ENCODE measurements at places on chromosomes 5 and 9. TPM values are rescaled to one million over a fixed set of nuclear protein-coding genes. Genes with fewer than 3 reads are reported as not detected.

DNA sequence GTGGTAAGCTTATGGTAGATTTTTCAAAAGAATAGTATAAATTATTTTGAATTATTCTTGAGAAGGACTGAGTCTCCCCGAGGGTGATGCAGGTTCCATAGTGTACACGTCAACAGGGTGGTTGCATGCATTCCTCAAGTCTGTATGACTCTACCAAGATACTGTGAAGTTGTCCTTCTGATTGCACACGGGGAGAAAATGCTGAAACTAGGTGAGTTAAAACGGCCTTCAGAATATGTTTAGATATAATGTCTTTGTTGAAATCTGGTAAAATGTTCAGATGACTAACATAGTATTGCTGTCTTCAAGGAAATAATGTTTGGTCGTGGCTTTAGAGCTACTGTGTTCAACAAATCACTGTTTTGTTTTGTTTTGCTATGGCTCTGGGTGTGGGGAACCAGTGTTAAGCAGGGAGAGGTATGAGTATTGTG, 22.4 kb upstream of the TNFAIP8 start:
- no peak overlapping the region for H3K4me3 ChIP-seq
- no peaks in the 10 kb centered on the region for H3K27me3 ChIP-seq
- H3K4me1 ChIP-seq = peaks cover 36% of the 10 kb centered on the region

DNA sequence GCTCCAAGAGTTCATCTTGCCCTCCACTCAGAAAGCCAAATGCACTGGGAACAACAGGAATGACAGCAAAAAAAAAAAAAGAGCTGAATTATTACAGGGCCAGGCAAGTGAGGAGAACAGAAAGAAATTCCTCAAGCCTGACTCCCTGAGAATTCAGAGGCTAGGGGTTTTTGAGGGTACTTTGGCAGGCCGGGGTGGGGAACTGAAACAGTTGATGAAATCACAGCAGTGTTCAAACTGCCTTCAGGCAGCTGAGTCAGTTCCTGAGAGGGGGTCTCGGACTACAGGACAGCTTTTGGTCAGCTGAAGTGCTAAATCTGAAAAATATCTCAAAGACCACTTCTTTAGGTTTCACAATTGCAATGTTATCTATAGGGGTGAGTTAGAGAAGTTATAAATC, 419.4 kb downstream of the SEMA5A start:
- H3K4me3 ChIP-seq = no peak overlapping the region
- H3K27ac ChIP-seq = no peak overlapping the region
- no peaks in the 10 kb centered on the region for H3K36me3 ChIP-seq
- H3K4me1 ChIP-seq = peaks cover 12% of the 10 kb centered on the region

GRCh38 chr9:38388283-38389223, 3.9 kb upstream of the ALDH1B1 start:
- peaks cover 10% of the 10 kb centered on the region for H3K4me1 ChIP-seq
- no peaks in the 10 kb centered on the region for H3K27me3 ChIP-seq
- no peak overlapping the region for H3K4me3 ChIP-seq
- H3K36me3 ChIP-seq = no peaks in the 10 kb centered on the region

DNA sequence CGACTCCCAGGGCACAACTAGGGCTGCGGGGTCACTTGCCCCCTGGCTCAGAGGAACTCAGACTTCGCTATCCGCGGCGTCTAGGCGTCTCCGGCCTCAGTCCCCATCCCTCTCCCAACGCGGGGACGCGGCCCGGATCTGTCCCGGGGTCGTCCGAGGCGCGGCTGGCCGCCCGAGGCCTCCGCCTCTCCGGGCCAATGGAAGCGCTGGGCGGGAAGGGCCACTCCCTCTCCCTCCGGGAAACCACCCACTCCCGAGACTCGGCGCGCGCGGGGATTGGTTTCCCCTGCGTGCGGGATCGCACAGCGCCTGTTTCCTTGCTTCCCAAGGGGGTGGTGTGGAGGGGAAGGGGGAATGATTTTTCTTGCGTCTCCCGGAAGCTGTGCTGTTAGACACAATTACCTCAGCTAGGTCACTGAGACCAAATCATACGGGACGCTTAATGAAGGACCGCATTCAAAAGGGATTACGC, 38.3 kb downstream of the NR2F1 start:
- H3K36me3 ChIP-seq = no peaks in the 10 kb centered on the region
- H3K4me1 ChIP-seq = peaks cover 16% of the 10 kb centered on the region
- peak; percentile 86 for DNase-seq
- peak overlapping the region; percentile 41 for H3K27ac ChIP-seq

GRCh38 chr9:9996259-9996658, 616.5 kb downstream of the PTPRD start:
- no peaks in the 10 kb centered on the region for H3K36me3 ChIP-seq
- H3K27ac ChIP-seq = no peak overlapping the region
- H3K4me1 ChIP-seq = no peaks in the 10 kb centered on the region
- no peak overlapping the region for H3K4me3 ChIP-seq
- no peaks in the 10 kb centered on the region for H3K27me3 ChIP-seq
- no peak for DNase-seq

- DNase-seq = no peak
- H3K27me3 ChIP-seq = no peaks in the 10 kb centered on the region
- H3K4me1 ChIP-seq = no peaks in the 10 kb centered on the region
- H3K36me3 ChIP-seq = no peaks in the 10 kb centered on the region
- H3K27ac ChIP-seq = no peak overlapping the region
Observed at GRCh38 chr9:16272776-16273175, 597.7 kb downstream of the BNC2 start.

DNA sequence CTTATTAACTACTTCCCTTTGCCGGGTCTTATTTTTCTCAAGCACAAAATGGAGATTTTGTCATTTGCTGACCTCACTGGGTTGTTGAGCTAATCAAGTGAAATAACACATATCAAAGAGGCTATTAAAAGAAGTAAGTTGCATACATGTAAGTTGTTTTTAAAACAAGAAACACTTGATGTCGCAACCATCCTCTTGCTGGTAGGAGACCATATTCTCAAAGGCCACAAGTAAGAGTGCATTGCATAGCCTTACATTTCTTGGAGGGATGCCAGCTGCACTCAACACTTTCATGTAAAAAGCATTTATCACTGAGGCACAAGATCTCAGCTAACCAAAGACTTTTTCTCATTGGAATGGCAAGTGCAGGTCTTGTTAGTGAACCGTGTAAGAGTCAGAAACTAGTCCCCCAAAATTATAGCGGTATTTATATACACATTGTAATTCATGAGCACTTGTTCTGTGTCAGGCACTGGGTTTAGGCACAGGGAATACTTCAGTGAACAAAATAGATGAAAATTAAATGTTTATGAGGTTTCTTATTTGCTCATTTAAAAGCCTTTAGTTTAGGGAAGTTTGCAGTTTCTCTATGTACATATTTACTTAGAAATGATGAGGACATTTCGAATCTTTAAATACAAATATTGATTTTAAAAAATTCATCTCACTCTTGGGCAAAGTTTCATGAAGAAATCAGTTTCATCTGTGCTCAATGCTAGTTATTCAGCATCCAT, 72.0 kb downstream of the ZFAND5 start:
- peak; percentile 36 for DNase-seq
- peak overlapping the region; percentile 86 for H3K27ac ChIP-seq
- H3K4me1 ChIP-seq = peaks cover 11% of the 10 kb centered on the region
- no peak overlapping the region for H3K4me3 ChIP-seq
- H3K36me3 ChIP-seq = no peaks in the 10 kb centered on the region

DNA sequence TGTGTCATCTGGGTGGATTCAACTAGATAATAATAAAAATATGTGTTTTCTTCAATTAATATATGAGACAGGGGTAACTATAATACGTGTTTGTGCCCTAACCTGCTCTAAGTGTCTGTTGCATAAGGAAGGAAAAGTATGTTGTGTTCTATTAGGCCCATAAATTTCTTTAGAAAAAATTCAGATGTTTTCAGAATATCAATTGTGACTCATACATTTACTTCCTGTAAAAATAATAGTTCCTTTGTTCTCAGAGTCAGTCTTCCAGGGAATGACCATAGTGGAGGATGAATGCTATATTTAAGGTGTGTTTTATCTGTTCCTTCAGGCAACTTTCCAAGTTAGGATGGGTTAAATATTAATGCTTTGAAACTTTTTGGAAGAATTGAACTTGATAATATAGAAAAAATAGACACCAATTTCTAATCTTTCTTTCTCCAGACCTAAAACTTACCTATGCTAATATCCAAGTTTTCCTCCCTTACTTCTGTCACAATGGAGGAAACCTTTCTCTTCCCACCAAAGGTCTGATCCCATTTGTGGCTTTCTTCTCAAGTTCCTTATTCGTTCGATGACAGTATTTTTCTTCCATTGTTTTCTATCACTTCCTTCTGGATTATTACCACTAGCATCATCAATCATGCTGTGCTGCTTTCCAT, 49.9 kb downstream of the ISL1 start:
- no peaks in the 10 kb centered on the region for H3K27me3 ChIP-seq
- DNase-seq = no peak
- no peaks in the 10 kb centered on the region for H3K36me3 ChIP-seq
- no peak overlapping the region for H3K27ac ChIP-seq

DNA sequence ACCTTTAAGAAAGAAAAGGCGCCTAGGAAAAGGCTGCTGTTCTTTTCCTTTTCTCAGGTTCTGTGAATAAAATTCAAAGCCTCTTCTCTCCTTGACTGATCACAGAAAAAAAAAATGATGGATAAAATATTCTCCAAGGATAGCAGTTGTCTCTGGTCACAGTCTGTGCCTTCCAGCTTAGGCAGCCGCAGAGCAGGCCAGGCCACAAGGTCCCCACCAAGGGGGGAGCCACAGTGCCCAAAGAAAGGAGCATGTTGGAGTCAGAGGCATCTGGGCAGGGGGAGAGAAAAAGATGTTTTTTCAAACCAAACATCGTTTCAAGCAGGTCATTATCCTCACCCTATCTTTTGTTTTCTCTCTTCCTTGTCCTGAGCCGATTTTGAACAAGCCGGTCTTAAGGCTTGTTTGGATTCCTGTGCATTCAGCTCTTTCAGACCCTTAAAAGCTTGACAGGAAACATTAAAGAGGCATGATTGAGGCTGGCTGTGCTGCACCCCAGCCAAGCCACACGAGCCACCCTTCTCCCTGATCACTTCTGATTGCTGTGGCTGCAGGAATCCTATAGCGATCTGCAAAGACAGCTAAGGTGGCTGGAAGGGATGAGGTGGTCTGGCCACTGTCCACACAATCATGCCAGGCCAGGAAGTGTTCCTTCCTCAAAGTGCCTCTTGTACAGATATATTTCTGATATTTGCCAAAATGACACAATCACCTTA, 284.6 kb upstream of the TLE4 start:
- H3K27ac ChIP-seq = no peak overlapping the region
- H3K4me3 ChIP-seq = no peak overlapping the region
- no peak for DNase-seq
- no peaks in the 10 kb centered on the region for H3K36me3 ChIP-seq
- H3K4me1 ChIP-seq = no peaks in the 10 kb centered on the region

GRCh38 chr9:120299785-120300184, 280.2 kb downstream of the CDK5RAP2 start:
- H3K27ac ChIP-seq = no peak overlapping the region
- no peak for DNase-seq
- H3K4me1 ChIP-seq = no peaks in the 10 kb centered on the region
- no peaks in the 10 kb centered on the region for H3K36me3 ChIP-seq
- no peaks in the 10 kb centered on the region for H3K27me3 ChIP-seq

- no peaks in the 10 kb centered on the region for H3K27me3 ChIP-seq
- DNase-seq = no peak
- no peaks in the 10 kb centered on the region for H3K4me1 ChIP-seq
- no peaks in the 10 kb centered on the region for H3K36me3 ChIP-seq
- H3K4me3 ChIP-seq = no peak overlapping the region
- no peak overlapping the region for H3K27ac ChIP-seq
Observed at GRCh38 chr5:35138232-35138631, 90.5 kb upstream of the AGXT2 start.

- H3K4me1 ChIP-seq = no peaks in the 10 kb centered on the region
- DNase-seq = no peak
Observed at GRCh38 chr5:50352382-50352781, 88.7 kb downstream of the EMB start.

- peaks cover 14% of the 10 kb centered on the region for H3K4me1 ChIP-seq
- H3K36me3 ChIP-seq = no peaks in the 10 kb centered on the region
- peak overlapping the region; percentile 67 for H3K27ac ChIP-seq
- H3K4me3 ChIP-seq = peak overlapping the region; percentile 59
Observed at GRCh38 chr9:136267261-136268111, 21.9 kb upstream of the QSOX2 start.

The UBE2QL1 gene
- not detected for total RNA-seq

The ADAMTS6 gene
- total RNA-seq = not detected

The ELL2 gene
- total RNA-seq = 279 TPM

The F2RL2 gene
- not detected for total RNA-seq

The CCDC192 gene
- not detected for total RNA-seq

All from stomach (tissue), 19 donors.